Skeletal muscle cell (primary cell): ENCODE measurements at places on chromosomes 3 and 15.

DNA sequence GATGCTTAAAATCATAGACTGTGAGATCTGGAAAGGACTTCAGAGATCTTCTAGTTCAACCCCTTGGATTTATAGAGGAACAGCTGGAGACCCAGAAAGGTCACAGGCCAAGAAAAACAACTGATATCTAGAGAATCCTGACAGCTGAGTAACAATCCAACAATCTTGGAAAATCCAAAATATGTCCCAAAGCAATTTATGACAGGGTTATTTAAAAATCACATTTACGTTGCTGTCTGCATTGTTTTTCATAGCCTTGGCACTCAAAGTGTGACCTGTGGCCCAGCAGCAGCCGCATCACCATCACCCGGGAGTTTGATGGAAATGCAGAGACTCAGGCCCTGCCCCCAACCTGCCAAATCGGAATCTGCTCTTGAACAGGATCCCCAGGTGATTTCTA lies 78.8 kb downstream of the FBN1 start:
- peak; percentile 56 for DNase-seq

- no peak for DNase-seq
Observed at GRCh38 chr15:87871731-87872320, 384.7 kb downstream of the NTRK3 start.

DNA sequence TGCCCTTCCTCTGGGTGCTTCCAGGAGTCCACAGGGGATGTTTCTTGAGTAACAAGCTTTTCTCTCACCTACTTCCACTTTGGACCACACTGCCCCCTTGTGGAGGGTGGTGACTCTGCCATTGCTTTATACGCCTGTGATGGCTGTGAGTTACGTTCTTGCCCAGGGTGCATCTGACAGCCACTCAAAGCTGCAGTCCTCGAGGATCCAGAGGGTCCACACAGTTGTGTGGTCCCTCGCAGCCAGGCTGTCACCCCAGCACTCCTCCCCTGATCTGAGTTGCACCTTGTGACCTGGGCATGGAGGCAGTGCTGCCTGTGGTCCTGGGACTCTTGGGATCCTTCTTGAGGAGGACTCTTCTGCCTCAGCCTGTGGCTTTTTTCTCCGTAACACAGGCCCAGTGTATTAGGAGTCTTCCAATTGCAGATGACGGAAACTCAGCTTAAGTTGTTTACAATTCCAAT lies 23.4 kb downstream of the FOXL2 start:
- peak; percentile 41 for DNase-seq

GRCh38 chr15:29208352-29208751 lies 61.3 kb downstream of the NSMCE3 start:
- DNase-seq: no peak
